Activated naive CD4-positive, alpha-beta T cell treated with anti-CD3 and anti-CD28 coated beads, Interleukin-2, amount 50 U/mL, for 16 hours (primary cell): ENCODE measurements at places on chromosomes 1 and 21.

DNA sequence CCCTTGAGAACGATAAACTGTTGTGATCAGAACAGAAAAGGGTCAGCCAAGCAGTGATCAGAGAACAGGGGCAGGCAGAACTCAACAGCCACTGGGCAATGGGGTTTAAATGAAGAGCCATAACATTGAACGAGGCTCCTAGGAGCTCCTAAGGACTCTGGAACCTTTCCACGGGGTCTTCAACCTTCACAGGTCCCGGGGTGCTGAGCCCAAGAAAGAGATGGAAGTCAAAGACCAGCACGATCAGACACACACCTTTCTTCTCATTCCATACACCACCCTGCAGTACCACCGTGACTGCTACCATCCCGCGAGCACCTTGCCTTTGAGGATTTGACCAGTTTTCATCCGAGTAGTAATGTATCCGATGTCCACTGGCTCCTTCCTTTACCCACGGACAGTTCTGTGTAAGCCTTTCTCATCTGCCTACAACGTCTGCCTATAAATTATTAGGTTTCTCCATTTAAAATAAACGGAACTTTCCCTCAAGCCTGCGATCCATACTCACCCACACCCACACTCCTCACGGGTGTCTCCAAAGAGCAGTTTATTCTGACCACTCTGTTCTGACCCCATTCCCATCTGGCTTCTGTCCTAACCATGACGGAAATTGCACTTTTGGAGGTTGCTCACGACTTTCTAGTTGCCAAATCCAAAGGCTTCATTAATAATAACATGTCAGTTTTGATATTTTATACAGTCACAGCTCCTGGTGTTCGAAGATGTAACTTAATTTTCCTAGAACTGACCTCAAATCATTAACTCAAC is 16.8 kb upstream of the HHAT start:
- no peak for DNase-seq

DNA sequence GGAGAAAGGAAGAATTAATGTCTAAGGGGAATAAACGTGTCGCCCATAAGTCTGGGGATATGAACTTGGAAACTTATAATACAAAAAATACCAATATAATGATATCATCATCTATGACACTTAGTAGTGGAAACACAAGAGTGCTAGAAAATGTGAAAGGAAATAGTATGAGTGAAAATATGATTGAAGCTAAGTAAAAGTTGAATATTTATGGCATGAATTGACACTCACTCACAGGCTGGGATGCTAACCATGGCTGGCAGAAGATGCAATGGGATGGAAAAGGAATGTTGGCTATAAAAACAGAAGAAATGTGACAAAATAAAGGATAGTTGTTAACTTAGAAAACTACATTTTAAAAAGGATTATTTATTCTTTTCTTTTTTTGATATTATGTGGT is 120.1 kb downstream of the XPR1 start:
- no peak for DNase-seq

GRCh38 chr1:59396387-59396786 is 99.5 kb downstream of the FGGY start:
- no peak for DNase-seq

GRCh38 chr1:23163395-23163794 is 5.3 kb downstream of the LUZP1 start:
- DNase-seq, result no peak

GRCh38 chr1:15180189-15180588 is 26.6 kb downstream of the TMEM51 start:
- no peak for DNase-seq

GRCh38 chr1:203447151-203447550 is 28.5 kb upstream of the PRELP start:
- DNase-seq, result no peak

- DNase-seq, result no peak
Observed at GRCh38 chr1:47593013-47593568, 155.2 kb downstream of the FOXD2 start.

DNA sequence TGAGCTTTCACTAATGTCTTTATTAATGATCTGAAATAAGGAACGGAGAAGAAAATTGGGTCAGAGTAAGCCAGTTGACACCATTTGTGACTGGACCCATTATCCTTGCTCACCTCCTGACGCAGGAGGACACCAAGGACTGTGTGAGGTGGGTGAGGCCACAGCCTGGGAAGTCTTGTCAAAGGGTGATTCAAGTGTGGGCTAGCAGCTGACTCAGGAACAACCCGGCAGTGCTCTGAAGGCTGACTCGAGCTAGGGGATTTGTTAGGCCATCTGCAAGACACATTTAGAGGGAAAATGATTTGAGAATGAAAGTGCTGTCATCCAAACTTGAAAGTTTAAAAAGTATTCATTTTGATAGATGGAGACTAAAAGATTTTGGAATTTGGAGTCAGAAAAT is 21.2 kb downstream of the PRRX1 start:
- no peak for DNase-seq

- no peak for DNase-seq
Observed at GRCh38 chr1:41842993-41843755, 75.5 kb downstream of the HIVEP3 start.

- DNase-seq, result peak; percentile 43
Observed at GRCh38 chr21:33299181-33299752, 25.5 kb upstream of the IFNAR1 start.

DNA sequence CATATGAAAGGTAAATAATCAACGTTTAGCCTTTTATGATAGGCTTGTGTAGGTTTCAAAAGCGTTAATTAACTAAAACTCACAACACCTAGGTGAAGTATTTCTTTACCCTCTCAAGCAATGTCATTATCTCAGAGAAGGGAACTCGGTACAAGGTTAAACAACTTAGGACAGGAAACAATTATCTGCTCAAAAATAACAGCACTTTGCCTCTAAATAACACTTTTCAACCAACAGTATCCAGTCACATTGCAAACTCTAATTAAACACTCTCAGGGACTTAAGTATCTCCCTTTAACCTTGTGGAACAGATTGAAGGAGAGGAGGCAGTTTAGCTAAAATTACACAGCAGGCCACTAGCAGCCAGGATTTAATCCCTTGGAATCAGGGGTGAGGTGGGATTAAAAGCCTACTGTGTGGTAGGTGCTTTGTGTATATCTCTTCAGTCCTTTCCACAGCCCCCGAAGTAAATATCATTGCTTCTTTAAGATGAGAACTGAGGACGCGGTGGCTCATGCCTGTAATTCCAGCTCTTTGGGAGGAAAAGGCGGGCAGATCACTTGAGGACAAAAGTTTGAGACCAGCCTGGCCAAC is 5.2 kb upstream of the AKNAD1 start:
- DNase-seq, result no peak

GRCh38 chr1:98005326-98006010 is 84.6 kb upstream of the DPYD start:
- no peak for DNase-seq

- no peak for DNase-seq
Observed at GRCh38 chr1:21072721-21073120, 104.0 kb downstream of the EIF4G3 start.
